ENCODE measurements at places on chromosomes 2 and 18.

DNA sequence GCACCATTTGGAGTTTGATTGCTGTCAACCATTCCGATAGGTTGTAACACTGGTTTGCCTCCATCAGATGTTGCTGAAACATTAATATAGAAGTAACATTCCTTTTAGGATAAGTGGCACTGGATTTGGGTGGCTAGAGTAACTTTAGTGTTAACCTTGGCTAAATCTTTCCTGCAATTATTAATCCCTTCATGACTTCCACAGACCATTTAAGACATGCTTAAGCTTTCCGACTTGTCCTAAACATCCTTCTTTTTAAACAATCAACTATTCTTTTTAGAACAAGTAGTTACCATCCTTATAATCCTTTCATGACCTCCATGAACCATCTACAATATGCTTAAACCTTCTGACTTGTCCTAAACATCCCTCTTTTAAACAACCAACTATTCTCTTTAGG is 465.5 kb downstream of the DCDC2C start:
- DNase-seq = no peak

- DNase-seq = no peak
These were observed 1.9 kb downstream of the PASK start for GRCh38 chr2:241147336-241147735.

DNA sequence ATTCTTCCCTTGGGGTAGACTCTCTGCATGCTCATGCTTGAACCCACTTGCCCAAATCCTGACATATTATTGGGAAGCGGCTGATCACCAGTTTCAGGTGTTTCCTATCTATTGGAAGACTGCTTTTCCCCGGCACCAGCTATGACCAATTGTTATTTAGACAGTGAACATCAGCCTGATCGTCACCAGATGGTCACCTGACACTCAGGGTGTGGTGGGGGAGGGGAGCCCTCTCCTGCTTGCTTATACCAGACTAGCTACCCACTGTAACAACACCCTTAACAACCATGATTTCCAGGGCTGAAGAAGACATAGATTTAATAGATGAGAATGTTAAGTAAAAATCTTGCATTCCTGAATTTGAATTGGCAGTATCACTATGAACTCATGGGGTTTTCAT is 44.3 kb downstream of the RBM43 start:
- DNase-seq = no peak

DNA sequence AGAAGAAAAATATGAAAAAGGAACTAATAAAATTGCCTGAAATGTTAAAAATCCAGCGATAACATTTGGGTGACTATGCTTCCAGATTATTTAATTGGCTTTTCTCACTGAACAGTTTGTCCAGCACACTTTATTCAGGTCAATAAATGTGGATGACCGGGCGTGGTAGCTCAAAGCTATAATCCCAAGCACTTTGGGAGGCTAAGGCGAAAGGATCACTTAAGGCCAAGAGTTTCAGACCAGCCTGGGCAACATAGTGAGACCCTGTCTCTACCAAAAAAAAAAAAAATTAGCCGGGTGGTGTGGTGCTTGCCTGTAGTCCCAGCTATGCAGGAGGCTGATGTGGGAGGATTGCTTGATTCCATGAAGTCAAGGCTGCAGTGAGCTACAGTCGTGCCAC is 55.4 kb downstream of the TGOLN2 start:
- DNase-seq = no peak

DNA sequence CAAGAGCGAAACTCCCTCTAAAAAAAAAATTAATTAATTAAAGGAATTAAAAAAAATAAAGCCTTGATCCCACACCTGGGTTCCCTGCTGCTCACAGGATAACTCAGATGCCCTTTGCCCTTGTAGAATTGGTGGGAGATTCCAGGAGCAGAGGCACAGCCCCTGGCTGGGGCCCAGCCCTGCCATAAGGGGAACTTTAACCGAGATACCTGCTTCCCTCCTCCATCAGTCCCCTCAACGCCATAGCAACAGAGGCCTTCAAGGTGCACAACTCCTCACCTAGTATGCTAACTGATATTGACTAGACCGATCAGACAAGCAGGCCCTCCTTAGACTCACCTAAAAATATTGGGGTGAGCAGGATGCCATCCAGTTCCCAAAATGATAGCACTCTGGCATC is 23.6 kb downstream of the TEX44 start:
- DNase-seq = no peak

DNA sequence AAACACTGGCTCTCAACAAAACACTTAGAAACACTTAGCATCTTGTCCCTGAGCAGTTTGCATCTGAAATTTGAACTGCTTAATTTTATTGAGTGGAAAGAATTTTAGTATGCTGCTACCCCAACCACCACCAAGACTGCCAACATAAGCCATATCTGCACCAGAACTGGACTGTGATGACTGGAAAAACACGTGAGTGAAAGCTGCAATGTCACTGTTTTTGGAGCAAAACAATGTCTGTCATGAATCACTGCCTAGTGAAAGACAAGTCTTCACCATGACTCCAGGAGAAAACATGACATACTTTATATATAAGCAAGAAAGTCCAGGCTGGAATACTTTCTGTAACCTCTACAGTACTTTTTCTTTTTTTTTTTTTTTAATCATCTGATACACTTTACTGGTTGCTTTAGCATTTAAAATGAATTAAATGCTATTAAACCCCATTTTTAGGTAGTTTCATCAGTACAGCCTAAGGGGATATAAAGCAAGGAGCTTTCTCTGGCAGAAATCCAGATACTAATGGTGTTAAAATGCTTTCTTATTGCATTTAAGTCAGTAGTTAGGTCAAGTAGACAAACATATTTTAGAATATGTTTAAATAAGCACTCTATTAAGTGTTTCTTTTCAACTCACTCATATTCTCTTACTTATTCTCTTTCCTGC is 2129.4 kb upstream of the PIK3C3 start:
- no peak for DNase-seq

- DNase-seq = no peak
These were observed 298.3 kb downstream of the TDRD15 start for GRCh38 chr2:21422050-21422449.

DNA sequence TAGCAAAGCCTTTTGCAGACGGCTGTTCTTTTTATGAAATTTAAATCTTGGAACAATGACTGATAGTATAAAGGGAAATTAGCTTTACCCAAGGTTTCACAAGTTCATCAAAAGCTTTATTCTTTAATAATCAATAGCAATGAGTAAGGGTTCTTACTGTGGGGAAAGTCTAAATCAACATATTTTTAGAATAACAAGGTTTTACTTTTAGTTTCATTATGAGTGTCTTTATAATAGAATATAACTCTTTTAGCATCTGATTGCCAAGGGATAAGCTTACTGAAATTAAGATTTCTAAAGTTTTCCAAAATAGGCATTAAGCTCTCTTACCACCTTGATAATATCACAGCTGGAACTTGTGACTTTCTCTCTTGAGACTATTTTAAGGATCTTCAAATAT is 1489.7 kb downstream of the LRP1B start:
- DNase-seq = no peak

DNA sequence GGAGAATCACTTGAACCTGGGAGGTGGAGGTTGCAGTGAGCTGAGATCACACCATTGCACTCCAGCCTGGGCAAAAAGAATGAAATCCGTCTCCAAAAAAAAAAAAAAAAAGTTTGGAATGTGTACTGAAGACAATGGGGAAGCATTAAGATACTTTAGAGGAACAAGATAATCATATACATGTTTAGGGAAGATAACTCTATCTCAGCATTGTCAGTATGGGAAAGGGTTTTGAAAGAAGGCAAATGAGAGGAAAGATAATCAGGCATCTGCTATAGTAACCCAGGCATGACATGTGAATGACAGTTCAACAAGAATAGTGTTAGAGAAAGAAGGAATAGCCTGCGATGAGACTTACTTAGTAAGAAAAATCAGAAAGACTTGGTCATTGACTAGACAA is 112.0 kb downstream of the ATAD2B start:
- no peak for DNase-seq

DNA sequence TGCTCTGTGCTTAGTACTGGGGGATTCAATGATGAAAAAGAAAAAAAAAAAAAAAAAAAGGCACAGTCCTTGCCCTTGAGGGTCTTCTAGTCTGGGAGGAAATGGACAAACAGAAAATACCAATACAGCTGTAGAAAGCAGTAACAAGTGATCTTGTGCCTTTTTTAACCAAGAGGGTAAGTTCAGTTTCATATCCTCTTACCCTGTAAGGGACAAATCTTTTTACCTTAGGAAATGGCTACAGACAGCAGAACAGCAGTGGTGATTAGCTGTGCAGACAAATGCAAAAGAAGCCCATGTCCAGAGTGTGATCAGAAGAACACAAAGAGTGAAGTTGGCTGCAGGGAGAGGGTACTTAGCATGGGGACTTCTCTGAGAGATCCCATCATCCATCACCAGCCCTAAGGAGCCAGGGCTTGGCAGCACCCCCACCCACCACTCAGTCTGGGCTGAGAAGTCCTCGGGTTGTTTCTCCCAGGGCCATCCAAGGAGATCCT is 102.9 kb downstream of the ALPK2 start:
- peak; percentile 20 for DNase-seq

DNA sequence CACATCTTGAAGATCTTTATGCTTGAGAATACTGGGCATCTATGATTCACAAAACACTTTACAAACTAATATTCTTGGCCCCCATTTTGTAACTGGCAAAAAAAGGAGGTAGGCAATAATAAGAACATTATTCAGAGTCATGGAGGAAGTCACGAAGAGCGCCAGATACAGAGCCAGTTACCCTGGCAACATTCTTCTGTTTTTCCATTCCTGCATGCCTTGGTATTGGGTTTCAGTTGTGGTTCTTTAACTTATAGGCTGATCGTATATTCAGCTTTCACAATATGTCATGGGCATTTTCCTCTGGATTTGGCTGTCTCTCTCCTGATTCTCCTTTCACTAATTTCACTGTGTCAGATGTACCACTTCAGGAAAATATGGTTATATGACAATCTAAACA is 234.7 kb downstream of the HRH4 start:
- DNase-seq = no peak

DNA sequence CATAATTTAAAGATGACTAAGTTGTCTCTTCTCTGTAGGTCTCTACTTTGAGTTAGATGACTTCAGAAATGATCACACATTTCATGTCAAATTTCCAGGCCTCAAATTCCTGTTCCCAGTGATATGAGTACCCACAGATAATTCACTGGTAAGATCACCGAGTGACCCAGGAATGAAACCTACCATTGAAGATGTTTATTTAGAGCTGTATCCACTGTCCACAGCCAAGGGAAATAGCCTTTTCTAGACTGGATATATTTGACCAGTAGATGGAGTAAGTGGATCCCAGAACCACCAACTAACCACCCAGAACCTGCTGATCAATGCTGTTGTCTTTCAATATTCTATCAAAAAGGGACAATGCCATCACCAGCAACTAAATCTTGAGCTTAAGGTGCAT is 238.8 kb downstream of the SLC8A1 start:
- no peak for DNase-seq

GRCh38 chr2:10035633-10036032 is 7.7 kb upstream of the KLF11 start:
- DNase-seq = no peak

GRCh38 chr2:109428841-109429566 is 184.8 kb downstream of the SEPTIN10 start:
- DNase-seq = no peak

DNA sequence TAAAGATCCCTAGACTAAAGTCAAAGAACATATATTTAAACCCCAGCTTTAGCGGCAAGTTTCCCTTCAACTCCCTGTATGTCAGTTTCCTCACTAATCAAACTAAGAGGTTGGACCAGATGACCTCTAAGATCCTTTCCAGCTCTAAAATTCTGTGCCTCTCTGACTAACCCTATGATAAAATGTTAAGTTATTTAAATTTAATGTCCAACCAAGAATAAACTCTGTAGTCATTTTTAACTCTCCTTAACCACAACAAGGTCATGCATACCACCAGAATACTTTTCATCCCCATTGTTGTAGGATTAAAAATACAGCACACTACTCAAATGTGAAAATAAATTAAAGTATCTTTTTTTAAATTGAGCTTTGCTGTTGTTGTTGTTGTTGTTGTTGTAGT is 5.2 kb upstream of the PDE1A start:
- DNase-seq = no peak

DNA sequence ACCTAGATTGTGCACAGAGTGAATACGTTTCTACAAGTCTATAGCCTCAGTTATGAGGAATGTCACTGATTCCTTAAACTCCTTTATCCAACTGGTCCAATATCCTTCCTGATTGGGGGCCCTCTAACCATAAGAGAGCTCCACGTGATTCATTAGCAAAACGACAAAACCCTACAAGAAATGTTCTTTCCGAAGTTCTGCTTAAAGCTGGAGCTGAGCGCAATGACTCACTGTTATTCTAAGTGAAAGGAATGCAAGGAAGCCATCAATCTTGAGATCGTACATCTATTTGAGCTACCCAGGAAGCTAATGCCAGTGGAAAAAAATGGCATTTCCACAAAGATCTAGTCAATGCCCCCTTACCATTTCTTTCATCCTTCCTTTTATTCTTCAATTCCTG is 354.9 kb upstream of the CDH20 start:
- no peak for DNase-seq

DNA sequence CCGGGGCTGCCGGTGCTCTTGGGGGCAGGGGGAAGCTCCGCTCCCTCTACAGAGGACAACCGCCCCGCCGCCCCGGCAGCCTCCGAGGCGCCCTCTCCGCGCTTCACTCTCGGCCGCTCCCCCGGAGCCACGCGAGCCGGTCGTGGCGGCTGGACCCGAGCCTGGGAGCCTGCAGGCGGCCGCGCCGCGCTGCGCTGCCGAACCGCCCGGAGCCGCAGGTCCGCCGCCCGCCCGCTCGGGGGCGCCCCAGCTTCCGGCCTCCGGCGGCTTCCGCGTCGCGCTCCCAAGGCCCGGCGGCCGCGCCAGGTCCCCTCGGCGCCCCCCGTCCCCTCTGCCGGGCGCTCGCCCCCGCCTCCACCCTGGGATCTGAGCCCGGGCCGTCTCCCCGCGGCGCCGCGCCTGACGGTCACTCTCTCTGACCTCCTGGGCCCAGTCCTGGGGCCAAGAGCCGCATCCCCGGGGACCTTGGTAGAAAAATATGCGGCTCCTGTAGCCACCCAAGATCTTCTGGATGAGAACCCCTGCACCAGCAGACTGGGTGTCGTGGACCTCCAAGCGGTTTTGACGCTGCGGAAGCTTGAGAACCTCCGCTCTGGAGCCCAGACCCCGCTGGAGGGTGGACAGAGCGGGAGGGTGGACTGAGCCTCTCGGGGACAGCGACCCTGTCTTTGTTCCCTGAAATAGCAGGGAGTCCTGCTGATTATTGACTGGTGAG is 44.3 kb downstream of the SERTAD2 start:
- peak; percentile 74 for DNase-seq
